Globus pallidus (tissue), 1 donor: ENCODE measurements at places on chromosomes 11 and 22.

GRCh38 chr11:32173977-32174376 lies 83.1 kb downstream of the RCN1 start:
- DNase-seq, result no peak

DNA sequence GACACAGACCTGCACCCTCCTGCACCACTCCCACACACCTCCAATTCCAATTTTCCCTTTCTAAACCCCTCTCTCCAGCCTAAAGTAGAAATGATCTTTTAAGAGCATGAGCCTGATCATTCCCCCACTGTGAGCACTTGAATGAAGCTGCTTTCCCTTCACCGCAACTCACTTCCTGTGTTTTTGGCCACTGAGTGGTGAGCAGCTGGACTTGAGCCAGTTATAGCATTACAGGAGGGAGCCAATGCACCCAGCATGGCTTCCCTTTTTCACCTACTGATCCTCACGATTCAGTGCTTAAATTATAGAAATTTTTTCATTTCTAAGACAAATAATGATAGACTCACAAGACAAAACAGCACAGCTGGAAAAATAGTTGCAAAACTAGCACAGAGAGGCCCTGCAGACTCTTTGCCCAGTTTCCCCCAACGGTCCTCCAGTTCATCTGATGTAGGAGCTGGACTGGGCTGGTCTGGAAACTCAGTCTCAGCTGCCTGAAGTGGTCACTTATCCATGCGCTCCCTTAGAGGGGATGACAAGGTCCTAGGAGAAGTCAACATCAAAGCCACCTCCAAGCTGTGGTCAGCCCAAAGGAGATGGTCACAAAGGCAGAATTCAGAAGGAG lies 9.7 kb upstream of the APOL4 start:
- peak; percentile 41 for DNase-seq

DNA sequence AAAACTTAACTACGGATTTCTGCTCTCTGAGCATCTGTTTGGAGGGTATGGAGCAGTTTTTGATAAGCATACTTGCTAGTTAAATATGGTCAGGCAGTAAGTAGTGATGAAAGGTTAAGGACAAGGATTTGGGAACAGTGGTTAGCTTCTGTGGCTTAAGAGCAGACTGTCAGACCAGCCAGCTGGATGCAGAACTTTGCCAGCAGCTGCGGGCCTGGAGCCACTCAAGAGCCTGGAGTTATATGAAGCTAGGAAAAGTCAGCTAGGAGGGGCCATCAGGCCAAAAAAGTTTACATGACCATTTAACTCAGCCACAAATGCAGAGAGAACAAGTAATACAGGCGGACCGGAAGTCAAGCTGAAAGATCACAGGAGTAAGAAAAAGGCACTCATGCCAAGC lies 1817.7 kb downstream of the LRRC4C start:
- DNase-seq, result no peak

DNA sequence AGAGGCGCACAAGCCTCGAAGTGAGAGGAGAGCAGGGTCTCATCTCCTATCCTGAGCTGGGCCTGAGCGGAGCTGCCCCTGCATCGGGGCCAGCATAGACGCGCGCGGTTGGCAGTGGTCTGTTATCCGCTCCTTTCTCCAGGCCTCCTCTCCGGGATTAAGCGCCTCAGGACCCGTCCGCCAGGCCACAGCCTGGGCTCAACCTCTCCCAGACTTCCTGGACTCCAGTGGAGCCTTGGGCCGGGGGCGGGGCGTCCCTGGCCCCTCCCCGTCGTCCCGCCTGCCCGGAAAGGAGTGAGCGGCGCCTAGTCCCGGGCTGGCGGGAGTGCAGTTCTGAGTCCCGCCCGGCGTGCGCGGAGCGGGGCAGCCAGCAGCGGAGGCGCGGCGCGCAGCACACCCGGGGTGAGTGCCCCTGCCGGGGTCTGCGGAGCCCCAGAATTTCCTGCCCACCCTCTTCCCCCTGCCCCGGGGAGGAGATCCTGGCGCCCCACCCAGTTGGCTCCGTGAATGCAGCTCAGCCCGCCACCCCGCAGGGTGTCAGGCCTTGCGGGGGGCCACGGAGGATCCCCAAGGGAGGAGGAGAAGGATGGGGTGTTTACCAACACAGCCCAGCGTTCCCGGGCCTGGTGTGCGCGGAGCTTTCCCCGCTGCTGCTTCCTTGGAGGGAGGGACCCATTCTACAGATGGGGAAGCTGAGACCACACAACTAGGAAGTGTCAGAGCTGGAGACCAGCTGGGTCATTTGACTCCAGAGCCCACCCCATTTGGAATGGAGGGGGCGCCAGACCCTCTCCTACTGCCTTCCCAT lies at the start of gene TCIRG1:
Gene TCIRG1 (plus strand): TSS at position 308 of the 808 bp plus-strand sequence. CDS start 2,247 bp downstream, outside the sequence.
- peak; percentile 64 for DNase-seq

GRCh38 chr11:44464741-44465140 lies 100.7 kb upstream of the CD82 start:
- no peak for DNase-seq

- no peak for DNase-seq
Observed at GRCh38 chr11:36257351-36257750, 31.9 kb downstream of the COMMD9 start.

DNA sequence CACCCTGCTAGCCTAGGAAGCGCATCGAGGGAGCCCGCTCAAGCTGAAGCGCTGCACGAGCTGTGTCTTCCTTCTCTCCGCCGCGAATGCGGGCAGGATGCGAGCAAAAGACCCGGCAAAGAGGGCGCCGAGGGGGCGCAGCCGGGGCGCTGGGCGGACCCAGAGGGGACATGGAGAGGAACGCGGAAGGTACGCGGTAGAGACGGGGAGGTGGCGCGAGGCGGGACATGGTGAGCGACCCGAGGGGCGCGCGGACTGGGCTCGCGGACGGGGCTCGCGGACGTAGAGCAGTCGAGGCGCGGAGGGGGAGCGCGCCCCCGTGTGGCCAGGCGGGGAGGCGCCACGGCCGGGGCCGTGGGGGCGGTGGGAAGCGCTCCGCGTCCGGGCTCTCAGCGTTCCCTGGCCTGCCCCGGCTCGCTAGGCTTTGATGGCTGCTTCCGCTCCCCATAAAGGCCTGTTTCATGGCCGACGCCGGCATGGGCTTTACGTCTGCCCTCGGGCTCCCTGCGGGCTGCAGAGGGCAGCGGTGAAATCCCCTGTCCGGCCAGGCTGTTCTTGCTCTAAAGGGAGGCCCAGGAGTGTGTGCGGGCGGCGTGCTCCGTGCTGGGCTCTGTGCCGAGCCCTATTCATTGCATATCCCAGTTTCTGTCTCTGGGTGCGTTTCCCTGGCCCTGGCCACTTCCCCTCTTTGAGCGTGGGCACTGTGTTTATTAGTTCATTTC lies 31.2 kb upstream of the TRIM29 start:
- peak; percentile 67 for DNase-seq

DNA sequence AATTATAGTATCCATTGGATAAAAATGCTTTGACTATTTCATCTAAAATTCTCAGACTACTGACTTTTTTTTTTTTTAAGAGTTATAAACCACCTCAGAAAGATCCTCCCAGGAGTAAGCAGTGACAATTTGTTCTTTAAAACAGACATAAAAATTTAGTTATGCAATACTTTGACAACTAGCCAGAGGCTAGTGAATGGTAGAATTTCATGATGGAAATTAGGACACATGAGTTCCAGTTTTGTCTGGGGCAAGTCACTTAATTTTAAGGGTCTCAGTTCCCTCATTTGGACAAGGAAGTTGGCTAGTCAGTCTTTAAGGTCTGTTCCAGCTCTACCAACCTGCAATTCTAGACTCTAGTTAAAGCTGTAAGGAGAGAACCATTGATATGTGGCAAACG lies 2.9 kb downstream of the IL18 start:
- no peak for DNase-seq

DNA sequence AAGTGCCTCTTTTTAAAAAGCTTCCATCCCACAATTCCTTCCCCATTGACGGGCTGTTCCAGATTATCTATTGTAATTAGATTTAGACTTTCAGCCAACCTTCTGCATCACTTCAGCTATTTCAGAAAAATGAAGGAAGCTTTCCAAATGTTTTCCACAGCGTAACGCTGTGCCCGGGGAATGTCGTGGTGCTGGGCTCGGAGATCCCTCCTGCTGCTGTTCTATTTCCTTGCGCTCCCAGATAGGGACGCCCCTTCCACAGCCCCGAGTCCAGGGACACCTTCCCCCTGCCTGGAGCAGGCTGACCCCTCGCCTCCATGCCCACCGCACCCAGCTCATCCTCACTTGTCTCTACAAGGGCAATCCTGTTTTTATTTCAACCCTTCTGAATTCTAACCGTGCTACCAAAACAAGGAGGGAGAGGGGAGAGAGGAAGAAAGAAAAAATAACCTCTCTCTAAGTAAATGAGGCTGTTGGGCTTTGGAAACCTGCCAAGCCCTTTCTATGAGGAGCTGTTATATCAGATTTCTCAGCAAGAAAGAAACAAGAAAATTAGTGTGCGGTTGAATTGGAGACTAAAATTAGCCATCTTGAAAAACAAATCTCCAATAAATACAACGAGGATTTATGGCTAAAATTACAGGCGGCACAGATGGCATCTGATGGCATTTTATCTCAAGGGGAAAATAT lies 366.9 kb downstream of the BRD1 start:
- DNase-seq, result peak; percentile 7

- DNase-seq, result no peak
Observed at GRCh38 chr11:1745701-1746320, 4.6 kb downstream of the IFITM10 start.

DNA sequence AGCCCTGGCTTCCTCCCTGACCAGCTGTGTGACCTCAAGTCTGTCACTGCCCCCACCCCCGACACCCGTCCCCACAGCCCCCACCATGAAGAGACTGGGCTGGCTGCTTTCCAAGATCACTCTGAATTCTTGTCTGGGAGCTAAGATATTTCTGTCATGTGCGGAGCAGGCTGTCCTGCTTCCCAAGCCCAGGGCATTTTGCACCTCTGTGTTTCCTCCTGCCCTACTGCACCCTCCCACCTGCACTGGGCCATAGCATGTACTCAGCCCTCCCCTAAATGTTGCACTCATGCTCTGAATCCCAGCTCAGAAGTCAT lies 30.3 kb upstream of the MYEOV start:
- DNase-seq, result no peak

- DNase-seq, result no peak
Observed at GRCh38 chr22:20219667-20220628, 48.2 kb downstream of the RTN4R start.

DNA sequence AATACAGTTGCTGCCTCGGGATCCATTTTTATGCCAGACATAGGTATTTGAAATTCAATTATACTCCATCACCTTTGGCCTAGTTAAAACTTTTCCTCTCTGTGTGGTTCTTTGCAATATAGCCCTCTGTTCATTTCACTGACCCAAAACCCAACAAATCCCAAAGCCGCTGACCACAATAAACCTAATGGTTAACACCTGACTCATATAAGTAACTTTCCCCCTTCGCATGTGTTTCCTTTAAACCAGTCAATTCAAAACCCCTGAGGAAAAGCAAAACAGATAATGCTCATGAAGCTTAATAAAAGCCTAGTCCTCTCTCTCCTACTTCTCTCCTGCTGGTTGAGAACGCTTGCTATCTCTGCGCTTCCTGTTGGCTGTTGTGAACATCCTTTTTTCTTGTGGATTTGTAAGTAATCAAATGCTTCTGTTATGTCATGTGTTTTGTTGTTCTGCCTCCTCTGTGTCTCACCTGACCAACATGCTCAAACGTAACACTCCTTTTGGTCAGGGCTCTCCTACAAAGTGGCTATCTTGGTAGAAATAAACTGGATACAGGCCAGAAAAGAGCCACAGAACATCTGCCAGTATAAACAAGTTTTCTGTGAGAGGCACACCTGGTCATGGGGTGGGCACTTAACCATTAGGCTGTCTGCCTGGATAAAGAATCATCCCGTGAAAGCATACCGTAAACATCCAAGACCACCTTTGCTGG lies 652.6 kb downstream of the METTL15 start:
- no peak for DNase-seq
